ENCODE measurements at places on chromosomes 6 and 20. TPM values are rescaled to one million over a fixed set of nuclear protein-coding genes. Genes with fewer than 3 reads are reported as not detected.

The POU3F2 gene
- not detected for total RNA-seq

The HRH3 gene
- total RNA-seq: not detected

DNA sequence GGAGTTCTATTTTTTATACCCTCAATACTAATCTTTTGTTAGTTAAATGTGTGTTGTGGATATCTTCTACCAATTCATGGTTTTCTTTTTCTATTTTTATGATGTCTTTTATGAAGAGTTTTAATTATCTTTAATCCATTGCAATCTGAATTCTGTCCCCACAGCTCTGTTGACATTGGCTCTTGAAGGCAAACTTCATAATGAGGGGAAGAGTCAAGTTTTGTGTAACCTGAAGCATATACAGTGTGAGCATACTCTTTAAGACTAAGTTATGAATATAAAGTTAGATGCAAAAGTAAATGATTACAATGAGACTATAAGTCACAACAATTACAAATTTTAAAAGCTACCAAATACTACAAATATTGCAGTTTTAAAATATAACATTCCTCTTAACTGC lies 34.2 kb downstream of the RNF217 start:
- peaks cover 5% of the 10 kb centered on the region for H3K27me3 ChIP-seq
- H3K36me3 ChIP-seq: no peaks in the 10 kb centered on the region
- no peak overlapping the region for H3K27ac ChIP-seq
- no peak for DNase-seq

GRCh38 chr6:14727494-14728395 lies 518.1 kb upstream of the JARID2 start:
- H3K36me3 ChIP-seq: no peaks in the 10 kb centered on the region
- H3K27ac ChIP-seq: no peak overlapping the region
- no peak for DNase-seq
- H3K4me1 ChIP-seq: peaks cover 58% of the 10 kb centered on the region
- no peak overlapping the region for H3K4me3 ChIP-seq

DNA sequence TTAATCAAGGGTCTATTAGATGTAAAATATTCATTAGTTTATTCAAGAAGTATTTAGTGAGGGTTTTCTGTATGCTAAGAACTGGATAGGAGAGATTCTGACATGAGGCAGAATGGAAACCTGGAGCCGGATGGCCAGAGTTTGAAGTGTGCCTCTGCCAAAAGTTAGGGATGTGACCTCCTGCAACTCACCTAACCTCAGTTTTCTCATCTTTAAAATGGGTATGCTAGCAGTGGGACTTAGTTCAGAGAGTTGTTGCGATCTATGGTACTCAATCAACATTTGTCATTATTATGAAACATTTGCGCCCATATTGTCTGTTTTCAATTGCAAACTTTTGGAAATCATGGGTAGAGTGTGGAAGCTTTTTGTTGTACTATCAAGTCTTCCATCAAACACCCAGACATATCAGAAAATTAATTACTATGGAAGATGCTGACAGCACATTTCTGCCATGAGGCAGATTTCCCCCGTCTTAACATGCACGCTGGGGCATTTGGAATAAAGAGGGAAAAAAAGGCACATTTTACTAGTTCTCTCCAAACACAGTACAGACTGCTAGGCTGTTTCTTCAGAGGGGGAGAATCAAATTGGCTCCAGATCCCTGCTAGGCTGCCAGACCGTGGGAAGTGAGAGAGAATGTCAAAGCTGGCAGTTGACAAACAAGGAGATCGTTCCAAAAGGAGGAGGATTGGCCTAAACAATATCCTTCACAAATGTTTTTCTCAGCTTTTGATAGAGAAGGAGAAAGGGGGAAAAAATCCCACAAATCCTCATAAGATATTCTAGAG lies 205.3 kb upstream of the TSHZ2 start:
- H3K27me3 ChIP-seq: no peaks in the 10 kb centered on the region
- no peaks in the 10 kb centered on the region for H3K4me1 ChIP-seq
- H3K27ac ChIP-seq: no peak overlapping the region
- no peak for DNase-seq
- no peak overlapping the region for H3K4me3 ChIP-seq

- no peaks in the 10 kb centered on the region for H3K36me3 ChIP-seq
- no peaks in the 10 kb centered on the region for H3K4me1 ChIP-seq
- no peak overlapping the region for H3K4me3 ChIP-seq
- DNase-seq: no peak
- peaks cover 7% of the 10 kb centered on the region for H3K27me3 ChIP-seq
Measured at GRCh38 chr20:2783908-2784566, 16.4 kb downstream of the CPXM1 start.

DNA sequence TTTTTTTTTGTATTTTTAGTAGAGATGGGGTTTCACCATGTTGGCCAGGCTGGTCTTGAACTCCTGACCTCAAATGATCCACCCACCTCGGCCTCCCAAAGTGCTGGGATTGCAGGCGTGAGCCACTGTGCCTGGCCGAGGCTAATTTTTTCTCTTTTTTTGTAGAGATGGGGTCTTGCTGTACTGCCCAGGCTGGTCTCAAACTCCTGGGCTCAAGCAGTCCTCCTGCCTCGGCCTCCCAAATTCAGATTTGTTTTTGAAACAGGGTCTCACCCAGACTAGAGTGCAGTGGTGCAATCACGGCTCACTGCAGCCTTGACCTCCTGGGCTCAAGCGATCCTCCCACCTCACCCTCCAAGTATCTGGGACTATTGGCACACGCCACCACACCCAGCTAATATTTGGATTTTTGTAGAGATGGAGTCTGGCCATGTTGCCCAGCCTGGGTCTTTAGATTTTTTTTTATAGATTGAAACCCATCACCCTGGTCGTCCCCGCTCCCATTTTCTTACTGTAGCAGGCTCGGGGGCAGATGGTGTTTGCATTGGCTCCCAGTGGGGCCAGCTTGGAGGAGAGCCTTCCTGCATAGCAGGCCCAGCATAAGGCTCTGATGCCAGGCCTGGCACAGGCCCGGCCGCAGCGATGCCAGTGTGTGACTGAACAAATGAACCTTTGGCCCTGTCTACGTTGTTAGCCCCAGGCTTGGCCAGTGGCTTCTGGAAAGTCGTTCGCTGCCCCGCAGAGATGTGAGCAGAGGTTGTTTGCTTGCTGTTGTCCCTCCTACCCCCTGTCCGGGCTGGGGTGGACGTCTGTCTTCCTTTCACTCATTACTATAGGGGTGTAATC lies 4.3 kb upstream of the MTG2 start:
- no peaks in the 10 kb centered on the region for H3K27me3 ChIP-seq
- no peaks in the 10 kb centered on the region for H3K36me3 ChIP-seq
- no peak for DNase-seq
- no peak overlapping the region for H3K27ac ChIP-seq
- H3K4me3 ChIP-seq: no peak overlapping the region

DNA sequence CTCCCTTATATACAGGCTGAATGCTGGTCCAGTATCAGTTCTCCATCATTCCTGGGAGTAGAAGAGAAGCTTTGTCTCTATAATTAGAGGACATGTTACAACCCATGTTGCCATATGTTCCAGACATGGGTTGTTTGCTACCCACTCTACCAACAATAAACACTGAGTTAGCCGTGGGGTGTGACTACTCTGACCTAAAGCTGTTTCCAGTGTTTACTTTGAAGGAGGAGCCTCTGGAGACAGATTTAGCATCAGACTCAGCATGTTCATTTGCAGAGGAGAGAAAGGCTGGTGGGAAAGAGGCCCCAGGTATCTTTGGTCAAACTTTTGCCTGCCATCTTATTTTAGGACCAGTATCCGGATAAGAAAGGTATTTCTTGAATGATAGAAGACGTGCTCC lies 157.9 kb upstream of the SNX9 start:
- H3K27ac ChIP-seq: no peak overlapping the region
- no peak overlapping the region for H3K4me3 ChIP-seq
- H3K27me3 ChIP-seq: peaks cover 2% of the 10 kb centered on the region
- H3K4me1 ChIP-seq: peaks cover 19% of the 10 kb centered on the region
- no peak for DNase-seq
- H3K36me3 ChIP-seq: no peaks in the 10 kb centered on the region

- no peaks in the 10 kb centered on the region for H3K36me3 ChIP-seq
Measured at GRCh38 chr20:24522452-24523330, 53.3 kb downstream of the SYNDIG1 start.

- H3K27ac ChIP-seq: no peak overlapping the region
- no peaks in the 10 kb centered on the region for H3K36me3 ChIP-seq
- H3K4me1 ChIP-seq: no peaks in the 10 kb centered on the region
Measured at GRCh38 chr20:14510341-14510740, 172.9 kb upstream of the FLRT3 start.

DNA sequence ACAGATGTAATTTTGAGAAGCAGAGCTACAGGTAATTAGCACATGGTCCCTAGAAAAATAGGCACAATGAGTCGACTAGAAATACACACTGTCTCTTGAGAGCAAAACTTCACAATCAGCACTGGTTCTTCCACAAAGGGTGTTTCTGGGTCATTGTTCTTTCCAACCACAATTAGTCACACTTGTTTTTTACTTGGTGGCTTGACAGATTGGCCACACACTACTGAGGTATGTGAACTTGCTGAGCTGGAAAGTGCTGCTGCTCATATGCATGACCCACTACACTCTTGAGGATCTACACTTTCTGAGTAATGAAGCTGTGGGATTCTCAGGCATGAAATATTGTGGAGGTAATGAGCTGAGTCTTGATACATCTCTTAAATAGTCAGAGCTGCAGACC lies 347.7 kb downstream of the BCKDHB start:
- no peak overlapping the region for H3K27ac ChIP-seq
- peaks cover 5% of the 10 kb centered on the region for H3K36me3 ChIP-seq
- H3K4me3 ChIP-seq: no peak overlapping the region
- DNase-seq: no peak
- H3K27me3 ChIP-seq: no peaks in the 10 kb centered on the region
- no peaks in the 10 kb centered on the region for H3K4me1 ChIP-seq

GRCh38 chr20:6468423-6469116 lies 298.9 kb upstream of the BMP2 start:
- H3K4me3 ChIP-seq: no peak overlapping the region
- no peak for DNase-seq
- H3K36me3 ChIP-seq: no peaks in the 10 kb centered on the region

DNA sequence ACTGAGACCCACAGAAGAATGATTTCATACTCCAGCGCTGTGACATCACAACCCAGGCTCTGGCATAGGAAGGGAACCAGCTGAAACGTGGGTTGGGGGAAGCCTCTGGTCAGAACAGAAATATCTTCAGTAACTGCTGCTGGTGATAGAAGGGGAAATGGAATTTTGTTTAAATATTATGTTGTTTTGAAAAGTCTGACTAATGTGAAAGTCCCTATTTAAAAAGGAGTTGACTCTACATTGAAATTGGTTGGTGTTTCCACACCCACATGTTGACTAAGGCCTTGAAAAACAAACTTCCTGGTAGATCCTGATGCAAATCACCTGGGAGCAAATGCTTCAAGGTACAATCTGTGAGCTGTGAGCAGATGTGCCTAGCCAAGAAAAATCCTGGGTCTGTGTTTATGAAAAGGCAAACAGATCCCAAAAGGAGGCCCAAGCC lies 24.5 kb upstream of the TCP11 start:
- no peaks in the 10 kb centered on the region for H3K36me3 ChIP-seq
- H3K27ac ChIP-seq: no peak overlapping the region
- peaks cover 15% of the 10 kb centered on the region for H3K27me3 ChIP-seq
- no peaks in the 10 kb centered on the region for H3K4me1 ChIP-seq

DNA sequence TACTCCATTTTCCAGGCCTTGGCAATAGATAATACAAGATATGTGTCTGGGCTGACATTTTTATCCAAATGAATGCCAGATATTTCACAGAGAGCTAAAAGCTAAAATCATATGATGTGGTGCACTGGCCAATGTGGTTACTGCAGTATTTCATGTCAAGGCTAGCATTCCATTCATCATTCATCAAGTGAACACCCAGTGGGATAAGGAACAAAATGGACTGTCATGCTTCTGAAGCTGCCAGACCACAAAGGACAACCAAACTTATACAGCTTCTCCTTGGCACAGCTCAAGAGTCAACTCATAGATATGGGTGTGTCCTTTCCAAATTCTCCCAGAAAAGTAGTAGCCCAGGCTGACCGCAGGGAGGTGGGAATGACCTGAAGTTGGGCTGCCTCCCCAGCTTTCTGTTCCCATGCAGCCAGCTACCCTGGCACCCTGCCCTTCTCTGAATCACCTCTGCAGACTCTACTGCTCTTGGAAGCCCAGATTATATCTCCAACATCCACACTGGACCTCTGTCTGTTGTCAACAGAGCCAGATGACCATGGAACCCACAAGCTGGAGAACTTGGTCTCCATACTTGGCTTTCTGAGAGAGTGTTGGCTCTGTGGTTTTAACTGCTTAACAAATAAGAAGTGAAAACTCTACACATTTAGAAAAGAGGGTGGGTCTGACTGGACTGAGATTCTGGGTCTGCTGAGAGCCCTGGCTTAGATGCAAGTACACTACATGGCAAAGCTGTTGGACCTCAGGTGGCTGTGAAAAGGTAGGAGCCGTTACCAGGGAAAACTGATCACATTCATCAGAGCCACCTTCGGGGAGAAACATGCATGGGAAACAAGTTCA lies 122.8 kb downstream of the ALDH8A1 start:
- no peaks in the 10 kb centered on the region for H3K36me3 ChIP-seq
- H3K27me3 ChIP-seq: no peaks in the 10 kb centered on the region
- no peak overlapping the region for H3K4me3 ChIP-seq
- H3K27ac ChIP-seq: no peak overlapping the region
- DNase-seq: no peak

- no peaks in the 10 kb centered on the region for H3K36me3 ChIP-seq
- no peak for DNase-seq
- H3K27me3 ChIP-seq: no peaks in the 10 kb centered on the region
- H3K4me1 ChIP-seq: no peaks in the 10 kb centered on the region
- no peak overlapping the region for H3K4me3 ChIP-seq
Measured at GRCh38 chr6:127069659-127070279, 48.7 kb upstream of the RSPO3 start.

- H3K4me3 ChIP-seq: no peak overlapping the region
- H3K36me3 ChIP-seq: no peaks in the 10 kb centered on the region
- H3K27me3 ChIP-seq: no peaks in the 10 kb centered on the region
- H3K27ac ChIP-seq: peak overlapping the region; percentile 66
- peaks cover 61% of the 10 kb centered on the region for H3K4me1 ChIP-seq
Measured at GRCh38 chr20:47361057-47361915, 4.8 kb upstream of the ZMYND8 start.

- no peak overlapping the region for H3K4me3 ChIP-seq
- no peak overlapping the region for H3K27ac ChIP-seq
- H3K4me1 ChIP-seq: no peaks in the 10 kb centered on the region
- DNase-seq: no peak
Measured at GRCh38 chr6:125194941-125195340, 41.4 kb downstream of the TPD52L1 start.

DNA sequence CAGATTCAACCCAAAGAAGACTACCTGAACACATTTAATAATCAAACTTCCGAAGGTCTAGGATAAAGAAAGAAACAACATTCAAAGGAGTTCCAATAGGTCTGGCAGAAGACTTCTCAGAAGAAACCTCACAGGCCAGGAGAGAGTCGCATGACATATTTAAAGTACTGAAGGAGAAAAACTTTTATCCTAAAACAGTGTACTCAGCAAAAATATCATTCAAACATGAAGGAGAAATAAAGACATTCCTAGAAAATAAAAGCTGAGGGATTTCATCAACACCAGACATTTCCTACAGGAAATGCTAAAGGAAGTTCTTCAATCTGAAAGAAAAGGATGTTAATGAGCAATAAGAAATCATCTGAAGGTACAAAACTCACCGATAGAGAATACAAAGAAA lies 108.6 kb downstream of the BTBD9 start:
- H3K4me1 ChIP-seq: peaks cover 10% of the 10 kb centered on the region
- DNase-seq: no peak
- no peak overlapping the region for H3K27ac ChIP-seq

GRCh38 chr6:20266851-20267608 lies 54.8 kb upstream of the MBOAT1 start:
- H3K27ac ChIP-seq: no peak overlapping the region
- no peaks in the 10 kb centered on the region for H3K4me1 ChIP-seq
- H3K27me3 ChIP-seq: peaks cover 11% of the 10 kb centered on the region
- H3K4me3 ChIP-seq: no peak overlapping the region

Measured in naive thymus-derived CD8-positive, alpha-beta T cell (primary cell).